ENCODE measurements at places on chromosomes 16 and 17.

DNA sequence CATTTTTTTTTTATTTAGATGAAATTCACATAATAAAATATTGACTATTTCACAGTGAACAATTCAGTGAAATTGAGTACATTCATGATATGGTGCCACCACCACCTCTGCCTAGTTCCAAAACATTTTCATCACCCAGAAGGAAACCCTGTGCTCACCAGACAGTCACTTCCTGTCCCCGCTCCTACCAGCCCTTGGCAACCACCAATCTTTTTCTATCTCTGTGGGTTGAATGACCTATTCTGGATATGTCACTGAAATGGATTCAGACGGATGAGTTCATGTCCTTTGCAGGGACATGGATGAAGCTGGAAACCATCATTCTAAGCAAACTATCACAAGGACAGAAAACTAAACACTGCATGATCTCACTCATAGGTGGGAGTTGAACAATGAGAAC, 40.5 kb downstream of the ATP2C2 start:
- no peak for DNase-seq

DNA sequence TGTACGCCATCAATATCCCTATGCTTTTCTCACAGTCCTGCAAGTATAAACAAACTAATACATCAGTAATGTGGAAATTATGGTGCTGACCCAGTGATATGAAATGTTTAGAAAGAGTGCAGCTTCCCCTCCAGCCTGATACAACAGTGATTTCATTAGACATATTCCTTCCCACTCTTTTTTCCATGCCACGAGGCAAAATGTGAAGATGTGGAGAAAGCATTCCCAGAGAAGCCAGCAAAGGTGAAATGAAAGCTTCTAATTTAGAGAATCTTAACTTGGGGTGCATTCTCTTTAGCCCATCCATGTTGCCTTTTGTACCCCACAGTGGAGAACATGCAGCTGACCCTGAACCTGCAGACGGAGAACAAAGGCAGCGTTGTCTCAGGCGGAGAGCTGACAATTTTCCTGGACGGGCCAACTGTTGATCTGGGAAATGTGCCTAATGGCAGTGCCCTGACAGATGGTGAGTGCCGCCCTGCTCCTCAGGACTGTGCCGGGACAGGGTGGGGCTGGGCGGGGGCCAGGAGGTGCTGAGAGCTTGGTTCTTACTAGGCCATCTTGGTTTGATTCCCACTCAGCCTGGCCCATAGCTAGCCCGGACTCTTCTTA, 77.8 kb downstream of the WWP2 start:
- DNase-seq: no peak

DNA sequence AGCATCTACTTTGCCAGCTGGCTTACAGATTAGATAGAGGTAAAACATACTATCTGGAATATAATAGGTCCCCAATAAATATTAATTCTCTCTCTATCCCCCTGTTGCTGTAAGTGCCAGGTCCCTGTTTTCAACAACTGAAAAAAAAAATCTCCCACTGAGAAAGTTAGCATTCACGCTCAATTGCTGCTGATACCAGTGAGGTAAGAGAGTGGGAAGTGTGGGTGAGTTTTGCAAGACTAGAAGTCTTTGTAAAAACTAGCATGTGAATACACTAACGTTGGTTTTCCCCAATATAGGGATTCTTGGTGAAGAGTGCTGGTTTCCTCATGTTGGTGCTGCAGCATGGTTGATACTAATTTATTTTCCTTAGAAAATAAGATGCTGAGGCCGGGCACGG, 11.7 kb upstream of the TAOK1 start:
- no peak for DNase-seq

GRCh38 chr16:71297341-71297634, 8.1 kb upstream of the CMTR2 start:
- DNase-seq: no peak

DNA sequence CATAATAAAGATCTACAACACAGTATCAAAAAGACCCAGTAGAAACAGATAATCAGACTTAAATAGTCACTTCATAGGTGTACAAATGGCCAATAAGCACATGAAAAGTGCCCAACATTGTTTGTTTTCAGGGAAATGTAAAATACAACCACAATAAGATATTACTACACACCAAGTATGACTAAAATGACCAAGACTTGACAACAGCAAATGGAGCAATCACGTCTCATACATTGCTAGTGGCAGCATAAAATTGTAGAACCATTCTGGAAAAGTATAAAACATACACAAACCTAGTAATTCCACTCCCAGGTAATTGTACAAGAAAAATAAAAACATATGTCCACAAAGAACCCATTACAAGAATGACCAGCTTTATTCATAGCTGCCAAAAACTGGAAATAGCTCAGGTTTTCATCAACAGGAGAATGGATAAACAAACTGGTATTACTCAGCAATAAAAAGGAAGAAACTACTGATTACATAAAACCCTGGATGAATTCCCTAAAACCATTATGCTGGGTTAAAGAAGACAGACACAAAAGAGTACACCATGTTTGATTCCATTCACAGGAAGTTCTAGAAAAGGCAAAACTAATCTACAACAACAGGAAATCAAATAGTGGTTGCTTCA, 85.6 kb downstream of the TTC19 start:
- DNase-seq: no peak

- DNase-seq: no peak
Measured at GRCh38 chr17:17612085-17613022, 20.8 kb upstream of the PEMT start.

All from activated naive CD4-positive, alpha-beta T cell treated with anti-CD3 and anti-CD28 coated beads, Interleukin-2, amount 50 U/mL, for 16 hours (primary cell).